ENCODE measurements at places on chromosomes 5 and 9.

DNA sequence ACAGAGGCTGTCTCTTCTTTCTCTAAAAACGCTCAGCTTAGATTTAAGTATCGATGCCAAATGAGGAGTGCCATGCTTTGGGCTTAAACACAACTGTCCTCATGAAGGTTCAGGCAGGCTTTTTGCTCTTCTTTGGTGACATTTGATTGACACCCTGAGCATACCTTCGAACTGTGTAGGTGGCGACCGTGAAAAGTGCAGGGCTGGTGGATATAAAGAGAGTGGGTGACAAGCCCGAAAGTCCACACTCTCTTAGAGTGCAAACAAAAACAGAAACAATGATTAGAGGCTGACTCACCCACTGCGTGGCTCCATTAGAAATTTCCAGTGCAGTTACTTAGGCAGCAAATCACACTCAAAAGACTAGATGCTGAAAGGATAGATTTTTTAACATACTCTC lies 141.7 kb downstream of the SYK start:
- no peak overlapping the region for H3K4me3 ChIP-seq
- H3K36me3 ChIP-seq = no peaks in the 10 kb centered on the region
- no peak overlapping the region for H3K27ac ChIP-seq
- DNase-seq = no peak
- no peaks in the 10 kb centered on the region for H3K27me3 ChIP-seq
- no peaks in the 10 kb centered on the region for H3K4me1 ChIP-seq

GRCh38 chr5:146778261-146778660 lies 100.3 kb downstream of the PPP2R2B start:
- no peaks in the 10 kb centered on the region for H3K36me3 ChIP-seq
- no peak overlapping the region for H3K4me3 ChIP-seq
- H3K27me3 ChIP-seq = no peaks in the 10 kb centered on the region
- H3K4me1 ChIP-seq = no peaks in the 10 kb centered on the region

DNA sequence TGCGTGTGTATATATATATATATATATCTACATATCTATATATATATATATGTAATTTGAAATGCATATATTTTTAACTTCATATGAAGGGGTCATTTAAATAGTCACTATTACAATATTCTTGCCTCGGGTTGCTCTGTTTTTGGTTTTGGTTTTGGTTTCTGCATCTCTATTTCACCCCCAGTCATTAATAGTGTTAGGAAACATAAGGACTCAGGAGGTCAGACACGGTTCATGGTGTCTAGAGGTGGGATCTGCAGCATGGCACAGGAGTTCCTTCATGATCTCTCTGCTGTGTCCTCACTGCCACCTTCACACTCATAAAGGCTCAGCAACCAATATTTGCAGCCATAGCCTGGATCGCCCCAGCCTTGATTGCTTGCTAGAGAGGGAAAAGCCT lies 16.6 kb downstream of the C5orf58 start:
- H3K4me3 ChIP-seq = no peak overlapping the region
- H3K27me3 ChIP-seq = peaks cover 6% of the 10 kb centered on the region
- no peak overlapping the region for H3K27ac ChIP-seq
- no peaks in the 10 kb centered on the region for H3K4me1 ChIP-seq
- no peaks in the 10 kb centered on the region for H3K36me3 ChIP-seq
- DNase-seq = no peak

- no peaks in the 10 kb centered on the region for H3K4me1 ChIP-seq
- DNase-seq = no peak
- H3K27ac ChIP-seq = no peak overlapping the region
- H3K36me3 ChIP-seq = no peaks in the 10 kb centered on the region
- H3K4me3 ChIP-seq = no peak overlapping the region
- H3K27me3 ChIP-seq = no peaks in the 10 kb centered on the region
Observed at GRCh38 chr5:102843997-102844396, 88.9 kb downstream of the PAM start.

GRCh38 chr9:93301911-93302541 lies 118.1 kb downstream of the WNK2 start:
- no peak overlapping the region for H3K27ac ChIP-seq
- H3K4me1 ChIP-seq = peaks cover 17% of the 10 kb centered on the region
- H3K27me3 ChIP-seq = no peaks in the 10 kb centered on the region
- no peaks in the 10 kb centered on the region for H3K36me3 ChIP-seq

DNA sequence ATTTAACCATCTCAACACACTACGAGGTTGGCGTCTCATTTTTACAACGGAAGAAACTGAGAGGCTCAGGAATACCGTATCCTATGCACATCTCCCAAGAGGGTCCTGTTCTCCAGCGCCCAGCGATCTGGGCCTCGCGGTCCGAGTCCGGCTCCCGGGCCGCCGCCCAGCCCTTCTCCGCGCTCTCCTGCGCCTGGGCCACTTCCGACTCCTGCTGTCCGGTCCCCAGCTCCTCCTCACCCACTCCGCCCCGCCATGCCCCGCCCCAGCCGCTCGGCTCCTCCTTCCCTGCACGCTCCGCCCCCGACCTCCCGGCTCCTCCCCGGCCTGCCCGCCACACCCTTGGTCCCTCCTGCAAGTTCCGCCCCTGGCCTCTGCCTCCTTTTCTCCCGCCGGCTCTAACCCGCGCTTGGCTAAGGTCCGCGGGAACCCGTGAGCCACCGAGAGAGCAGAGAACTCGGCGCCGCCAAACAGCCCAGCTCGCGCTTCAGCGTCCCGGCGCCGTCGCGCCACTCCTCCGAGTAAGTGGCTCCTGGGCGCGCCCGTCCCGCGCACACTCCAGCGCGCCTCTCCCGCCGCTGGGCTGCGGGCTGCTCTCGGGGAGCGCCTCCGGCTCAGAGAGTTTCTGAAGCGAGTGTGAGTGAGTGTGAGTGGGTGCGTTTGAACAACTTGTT lies 87.3 kb upstream of the TNFAIP8 start:
- H3K27ac ChIP-seq = peak overlapping the region; percentile 90
- peak overlapping the region; percentile 91 for H3K4me3 ChIP-seq
- H3K27me3 ChIP-seq = no peaks in the 10 kb centered on the region
- DNase-seq = peak; percentile 91
- no peaks in the 10 kb centered on the region for H3K36me3 ChIP-seq

DNA sequence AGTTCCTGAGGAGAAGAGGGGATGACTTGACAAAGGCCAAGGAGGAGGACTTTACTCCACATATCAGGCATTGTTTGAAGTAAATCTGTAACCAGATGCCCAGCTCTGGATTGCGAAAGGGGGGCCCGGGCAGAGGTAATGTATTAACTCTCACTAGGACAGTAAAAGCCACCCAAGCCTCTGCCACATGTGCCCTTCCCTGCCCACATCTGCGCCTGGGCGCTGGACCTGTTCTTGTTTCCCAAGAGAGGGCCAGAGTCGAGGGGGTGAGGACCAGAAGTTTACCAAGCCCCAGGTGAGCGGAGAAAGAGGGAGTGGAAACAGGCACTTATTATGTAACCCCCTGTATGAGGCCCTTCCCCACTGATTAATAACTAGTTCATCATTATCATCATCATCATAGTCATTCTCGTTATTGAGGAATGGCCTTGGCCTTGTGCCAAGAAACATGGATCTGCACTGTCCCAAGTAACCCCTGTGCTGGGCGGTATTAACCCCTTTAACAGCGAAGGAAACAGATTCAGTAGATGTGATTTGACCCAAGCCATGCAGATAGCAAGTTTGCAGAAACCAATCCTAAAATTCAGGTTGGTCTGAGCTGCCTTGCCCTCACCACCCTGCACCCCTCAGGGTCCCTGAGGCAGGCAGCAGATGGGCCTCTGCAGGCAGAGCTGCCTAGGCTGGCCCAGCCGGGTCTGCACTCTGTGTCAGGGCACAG lies at the start of gene SLC23A1:
Gene SLC23A1 (minus strand): TSS at position 23 of the 718 bp plus-strand sequence. CDS start 44 bp downstream, outside the sequence.
- H3K4me3 ChIP-seq = no peak within 1 kb of the TSS
- no peaks in the 10 kb centered on the region for H3K27me3 ChIP-seq
- H3K36me3 ChIP-seq = no peaks in the 10 kb centered on the region
- H3K4me1 ChIP-seq = peaks cover 11% of the 10 kb centered on the region

GRCh38 chr5:8363138-8363537 lies 494.2 kb downstream of the MTRR start:
- no peaks in the 10 kb centered on the region for H3K36me3 ChIP-seq
- no peaks in the 10 kb centered on the region for H3K4me1 ChIP-seq
- H3K27me3 ChIP-seq = no peaks in the 10 kb centered on the region
- no peak overlapping the region for H3K4me3 ChIP-seq
- no peak for DNase-seq

- H3K27me3 ChIP-seq = no peaks in the 10 kb centered on the region
- no peak for DNase-seq
- no peak overlapping the region for H3K27ac ChIP-seq
- H3K4me3 ChIP-seq = no peak overlapping the region
- H3K4me1 ChIP-seq = no peaks in the 10 kb centered on the region
- H3K36me3 ChIP-seq = no peaks in the 10 kb centered on the region
Observed at GRCh38 chr9:108864446-108864845, 2.4 kb downstream of the ACTL7A start.

DNA sequence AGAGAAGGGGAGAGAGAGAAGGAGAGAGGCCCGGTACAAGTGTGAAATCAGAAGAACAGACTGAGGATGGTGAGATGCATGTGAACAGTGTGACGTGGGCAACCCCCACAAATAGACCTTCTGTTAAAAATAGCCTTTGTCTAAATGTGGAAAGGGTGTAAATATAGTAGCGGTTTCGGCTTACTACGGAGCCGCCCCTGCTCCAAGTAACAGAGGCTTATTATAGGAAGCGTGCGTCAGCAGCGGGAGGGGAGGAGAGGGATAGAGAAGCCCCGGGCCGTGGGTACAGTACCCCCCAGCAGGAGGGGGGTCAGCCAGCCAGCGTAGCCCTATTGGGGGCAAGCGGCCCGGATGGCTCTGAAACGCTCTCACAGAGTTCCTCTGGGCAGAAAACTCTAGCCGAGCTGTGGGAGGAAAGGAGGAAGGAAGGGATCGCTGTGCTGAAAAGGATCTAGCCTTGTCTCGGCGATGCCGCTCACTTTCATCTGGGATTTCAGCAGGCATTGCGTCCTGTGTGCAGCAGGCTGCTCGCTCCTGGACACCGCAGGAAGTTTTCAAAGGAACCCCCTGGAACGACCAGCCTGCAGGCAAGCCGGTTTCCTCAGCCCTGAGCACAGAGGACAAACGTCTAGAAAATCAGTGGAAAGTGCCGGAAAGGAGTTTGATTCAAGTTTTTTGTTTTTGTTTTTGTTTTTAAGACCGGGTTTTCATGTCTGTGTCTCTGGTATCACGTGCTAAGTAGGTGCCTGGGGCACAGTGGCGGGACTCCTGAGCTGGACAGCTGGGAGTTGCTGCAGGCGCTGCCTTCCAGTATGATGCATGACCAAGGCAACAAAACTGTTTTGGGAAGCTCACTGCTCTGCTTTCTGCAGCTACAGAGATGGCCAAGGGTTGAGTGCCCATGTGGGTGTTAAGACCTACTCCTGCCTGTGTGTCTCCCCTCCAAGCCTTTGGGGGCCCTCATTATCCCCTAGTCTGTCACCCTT lies 146.6 kb downstream of the SEC61B start:
- no peaks in the 10 kb centered on the region for H3K36me3 ChIP-seq
- no peaks in the 10 kb centered on the region for H3K27me3 ChIP-seq
- H3K27ac ChIP-seq = peak overlapping the region; percentile 88
- peak overlapping the region; percentile 65 for H3K4me3 ChIP-seq

- no peak for DNase-seq
- H3K4me3 ChIP-seq = no peak overlapping the region
- no peaks in the 10 kb centered on the region for H3K36me3 ChIP-seq
- H3K27ac ChIP-seq = no peak overlapping the region
- H3K4me1 ChIP-seq = peaks cover 32% of the 10 kb centered on the region
- no peaks in the 10 kb centered on the region for H3K27me3 ChIP-seq
Observed at GRCh38 chr9:111909444-111909843, 12.8 kb downstream of the UGCG start.

GRCh38 chr5:63959177-63959982 lies 2.9 kb downstream of the HTR1A start:
- no peak overlapping the region for H3K27ac ChIP-seq
- H3K4me1 ChIP-seq = no peaks in the 10 kb centered on the region
- DNase-seq = no peak
- no peak overlapping the region for H3K4me3 ChIP-seq

DNA sequence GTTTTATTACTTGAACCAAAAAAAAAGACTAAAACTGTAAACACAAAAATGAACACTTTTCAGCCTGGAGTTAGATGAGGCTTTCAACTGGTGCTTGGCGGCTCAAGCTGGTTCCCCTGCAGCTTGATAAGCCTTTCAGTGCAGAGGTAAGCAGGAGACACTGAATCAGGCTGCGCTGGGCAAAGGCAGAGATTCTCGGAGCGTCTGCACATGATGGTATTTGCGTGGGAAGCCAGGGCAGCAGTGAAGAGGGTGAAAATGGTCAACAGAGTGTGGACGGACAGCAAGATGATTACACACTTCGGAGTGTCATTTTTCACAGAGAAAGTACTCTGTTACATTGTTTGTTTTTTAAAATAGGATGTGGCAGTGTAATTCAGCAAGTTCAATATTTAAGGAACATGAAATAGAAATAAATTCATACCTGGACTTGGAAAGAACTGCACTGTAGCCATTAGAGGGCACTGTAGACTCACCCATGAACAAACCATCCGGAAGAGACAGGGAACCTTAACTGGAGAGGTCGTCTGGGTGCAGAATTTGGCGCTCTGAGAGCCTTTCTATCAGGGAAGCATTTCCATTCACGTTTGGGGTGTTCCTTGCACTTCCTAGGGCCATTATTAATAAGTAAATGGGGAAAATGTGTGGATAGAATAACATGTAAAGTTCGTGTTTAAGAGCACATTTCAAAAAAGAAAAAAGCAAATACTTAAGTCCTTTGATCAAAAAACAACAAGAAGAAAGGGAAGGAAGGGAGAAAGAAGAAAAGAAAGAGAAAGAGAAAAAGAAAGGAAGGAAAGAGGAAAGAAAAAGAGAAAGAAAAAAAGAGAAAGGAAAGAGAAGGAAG lies 69.8 kb downstream of the ICE1 start:
- H3K4me3 ChIP-seq = no peak overlapping the region
- no peaks in the 10 kb centered on the region for H3K36me3 ChIP-seq
- DNase-seq = no peak

- H3K36me3 ChIP-seq = no peaks in the 10 kb centered on the region
- H3K27me3 ChIP-seq = no peaks in the 10 kb centered on the region
- H3K27ac ChIP-seq = no peak overlapping the region
- no peaks in the 10 kb centered on the region for H3K4me1 ChIP-seq
- no peak overlapping the region for H3K4me3 ChIP-seq
Observed at GRCh38 chr5:136802383-136802782, 437.0 kb upstream of the TRPC7 start.

GRCh38 chr9:36438536-36439236 lies 38.6 kb upstream of the RNF38 start:
- H3K27me3 ChIP-seq = no peaks in the 10 kb centered on the region
- DNase-seq = no peak
- no peaks in the 10 kb centered on the region for H3K4me1 ChIP-seq
- no peak overlapping the region for H3K27ac ChIP-seq

- no peak overlapping the region for H3K27ac ChIP-seq
- DNase-seq = no peak
- H3K4me3 ChIP-seq = no peak overlapping the region
- H3K4me1 ChIP-seq = no peaks in the 10 kb centered on the region
- no peaks in the 10 kb centered on the region for H3K27me3 ChIP-seq
- no peaks in the 10 kb centered on the region for H3K36me3 ChIP-seq
Observed at GRCh38 chr9:97387504-97387886, 24.4 kb upstream of the TDRD7 start.

DNA sequence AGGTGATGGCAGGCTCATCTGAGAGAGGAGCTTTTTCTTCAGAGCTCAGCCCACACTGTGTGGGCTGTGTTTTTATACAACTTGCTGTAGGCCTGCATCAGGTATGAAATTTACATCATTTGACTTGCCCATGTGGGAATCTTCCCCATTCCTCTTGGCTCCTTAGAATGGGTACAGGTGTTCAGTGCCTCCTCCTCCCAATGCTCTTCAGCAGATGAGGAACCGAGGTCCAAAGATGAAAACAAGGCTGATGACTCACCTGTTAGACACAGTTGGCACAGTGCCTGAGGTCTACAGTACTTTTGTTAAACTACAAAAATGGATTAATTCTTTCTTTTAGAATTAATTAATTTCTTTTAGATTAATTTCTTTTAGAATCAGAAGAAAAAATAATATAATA lies 20.8 kb downstream of the PAPPA start:
- no peak overlapping the region for H3K27ac ChIP-seq
- H3K27me3 ChIP-seq = no peaks in the 10 kb centered on the region
- H3K36me3 ChIP-seq = no peaks in the 10 kb centered on the region
- H3K4me3 ChIP-seq = no peak overlapping the region
- no peak for DNase-seq
- H3K4me1 ChIP-seq = no peaks in the 10 kb centered on the region

All from thoracic aorta (tissue), 2 donors.